ENCODE measurements at places on chromosomes 11 and 22.

- peak; percentile 76 for DNase-seq
Measured at GRCh38 chr22:30305519-30305905, 16.2 kb upstream of the CASTOR1 start.

GRCh38 chr11:44475114-44475686 lies 90.3 kb upstream of the CD82 start:
- DNase-seq = no peak

DNA sequence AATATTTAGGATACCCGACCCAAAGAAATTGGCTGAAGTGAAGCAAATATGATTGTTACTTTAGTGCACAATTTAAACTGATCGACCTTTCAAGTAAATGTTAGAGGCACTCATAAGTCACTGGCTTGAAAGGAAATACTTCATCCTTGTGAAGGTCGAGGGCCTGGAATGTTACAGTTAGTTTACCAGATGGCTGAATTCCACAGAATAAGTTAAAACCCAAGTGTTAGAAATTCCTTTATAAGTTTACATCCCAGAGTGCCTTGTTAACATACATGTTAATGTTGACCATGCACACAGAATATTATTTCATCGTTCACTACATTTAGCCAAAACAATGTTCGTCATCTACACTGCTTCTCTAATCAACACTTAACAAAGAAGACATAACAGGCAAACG lies 235.5 kb upstream of the ANO3 start:
- DNase-seq = no peak

GRCh38 chr22:44220727-44221680 lies 40.3 kb downstream of the PARVG start:
- DNase-seq = no peak

- peak; percentile 81 for DNase-seq
Measured at GRCh38 chr11:117604336-117604995, 192.6 kb downstream of the DSCAML1 start.

DNA sequence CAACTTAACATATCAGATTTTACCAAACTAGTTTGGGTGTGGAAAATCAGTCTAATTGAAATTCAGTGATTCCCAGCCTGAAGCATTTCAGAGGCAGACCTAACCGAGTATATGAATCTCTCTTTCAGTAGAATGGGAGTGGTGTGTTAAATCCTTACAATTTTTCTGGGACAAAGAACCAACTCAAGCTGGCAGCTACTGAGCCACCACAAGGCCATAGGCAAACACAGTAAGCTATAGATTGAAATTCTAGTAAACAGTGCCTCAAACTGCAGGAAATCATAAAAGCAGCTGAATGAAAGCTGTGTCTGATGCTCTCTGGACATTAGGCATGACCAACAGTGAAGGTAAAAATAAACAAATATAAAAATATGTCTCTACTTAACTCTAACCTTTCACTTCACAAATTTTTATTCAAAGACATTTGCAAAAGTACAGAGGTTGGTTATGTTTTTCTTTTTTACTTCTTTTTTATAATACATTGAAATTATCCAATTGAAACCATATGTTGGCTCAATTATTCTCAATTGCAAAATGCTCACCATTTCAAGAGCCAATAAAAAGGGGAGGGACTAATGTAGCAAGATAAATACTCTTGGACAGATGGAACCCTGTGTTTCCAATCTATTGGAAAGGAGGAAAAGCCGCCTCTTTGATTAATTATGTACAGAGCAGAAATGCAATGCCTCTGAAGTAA lies 35.8 kb upstream of the FIBIN start:
- no peak for DNase-seq

GRCh38 chr11:65315866-65316226 lies 1.2 kb downstream of the CDC42EP2 start:
- no peak for DNase-seq

GRCh38 chr22:25070956-25071355 lies 118.4 kb downstream of the KIAA1671 start:
- no peak for DNase-seq

- DNase-seq = no peak
Measured at GRCh38 chr11:67062526-67063373, 6.1 kb downstream of the RHOD start.

DNA sequence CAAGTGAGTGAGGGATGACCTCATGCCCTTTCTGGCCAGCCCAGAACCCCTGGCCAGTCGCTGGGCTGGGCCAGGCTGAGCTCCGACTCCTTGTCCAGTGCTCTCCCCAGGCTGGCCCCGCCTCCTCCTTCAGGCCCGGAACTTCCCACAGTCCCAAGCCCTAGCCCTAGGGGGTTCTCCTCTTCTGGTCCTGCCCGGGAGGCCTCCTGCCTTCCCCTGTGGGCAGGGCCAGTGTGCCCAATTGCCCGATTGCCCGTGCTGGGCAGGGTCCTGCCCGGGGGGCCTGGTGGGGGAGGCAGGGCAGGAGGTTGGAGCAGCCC lies 4.2 kb downstream of the TCIRG1 start:
- DNase-seq = no peak

- no peak for DNase-seq
Measured at GRCh38 chr22:45546333-45547015, 43.8 kb downstream of the FBLN1 start.

- DNase-seq = no peak
Measured at GRCh38 chr11:47986742-47987141, 6.4 kb downstream of the PTPRJ start.

DNA sequence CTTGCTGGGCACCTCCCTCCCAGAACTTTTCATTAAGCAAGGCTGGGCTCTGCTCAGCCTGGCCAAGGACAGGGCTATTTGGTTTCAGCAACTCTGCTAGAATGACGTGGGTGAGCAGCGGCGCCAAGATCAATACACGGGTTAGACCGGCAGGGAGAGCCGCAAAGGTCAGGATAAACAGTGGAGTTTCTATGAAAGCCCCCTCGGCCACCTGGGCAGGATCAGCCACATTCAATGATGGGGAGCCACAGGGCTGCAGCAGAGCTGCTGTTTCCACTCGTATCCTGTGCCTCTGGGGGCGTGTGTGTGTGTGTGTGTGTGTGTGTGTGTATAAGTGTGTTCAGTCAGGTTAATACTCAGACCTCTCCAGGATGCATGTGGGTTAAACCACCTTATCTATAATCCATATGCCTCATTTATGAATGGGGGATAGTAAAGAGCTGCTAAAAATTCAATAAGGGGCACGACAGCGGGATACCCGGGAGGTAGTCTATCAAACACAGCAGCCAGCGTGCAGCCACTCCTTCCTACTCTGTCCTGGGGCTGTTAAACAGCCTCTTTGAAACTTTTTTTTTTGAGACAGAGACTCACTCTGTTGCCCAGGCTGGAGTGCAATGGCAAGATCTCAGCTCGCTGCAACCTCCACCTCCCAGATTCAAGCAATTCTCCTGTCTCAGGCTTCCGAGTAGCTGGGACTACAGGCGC lies 34.8 kb downstream of the MYH9 start:
- no peak for DNase-seq

DNA sequence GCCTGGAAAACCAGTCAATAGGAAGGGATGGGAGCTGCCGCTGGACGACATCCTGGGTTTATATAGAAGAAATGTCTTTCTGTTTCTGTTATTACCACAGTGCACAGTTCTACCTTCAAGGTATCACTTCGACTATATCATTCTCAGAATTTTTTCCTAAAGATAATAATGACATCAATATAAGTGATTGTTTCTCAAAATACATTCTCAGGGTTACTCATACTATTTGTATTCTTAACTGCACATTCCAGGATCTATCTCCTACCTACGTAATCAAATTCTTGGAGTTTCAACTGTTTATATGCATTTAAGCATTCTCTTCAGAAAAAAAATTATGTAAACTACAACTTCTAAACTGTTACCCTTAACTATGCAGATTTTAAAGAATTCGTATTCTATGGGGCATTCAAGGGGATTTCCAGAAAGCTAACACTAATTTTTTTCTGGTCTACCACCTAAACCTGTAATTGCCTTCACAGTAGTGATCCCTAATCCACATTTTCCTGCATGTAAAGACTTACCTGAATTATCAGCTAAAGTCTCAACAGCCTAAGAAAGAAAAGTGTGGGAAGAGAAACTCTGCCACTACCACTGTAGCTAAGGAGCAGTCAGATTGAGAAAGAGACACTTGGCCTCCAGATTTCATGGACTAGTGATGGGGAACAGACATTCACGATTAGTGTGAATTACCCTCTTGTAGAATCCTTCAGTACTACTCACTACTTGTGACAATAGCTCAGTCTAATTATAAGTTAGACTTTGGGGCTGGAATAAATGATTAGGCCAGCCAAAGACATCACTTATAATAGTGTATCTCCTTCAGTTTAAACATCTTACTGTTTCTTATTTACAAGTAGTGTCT lies at the start of gene OR51B5:
Gene OR51B5 (minus strand): TSS at position 51 of the 862 bp plus-strand sequence. CDS start 0 bp downstream, at position 51.
- DNase-seq = no peak

- no peak for DNase-seq
Measured at GRCh38 chr11:105179542-105180278, 40.1 kb upstream of the CARD18 start.

GRCh38 chr11:129933891-129934290 lies 38.5 kb upstream of the NFRKB start:
- no peak for DNase-seq

DNA sequence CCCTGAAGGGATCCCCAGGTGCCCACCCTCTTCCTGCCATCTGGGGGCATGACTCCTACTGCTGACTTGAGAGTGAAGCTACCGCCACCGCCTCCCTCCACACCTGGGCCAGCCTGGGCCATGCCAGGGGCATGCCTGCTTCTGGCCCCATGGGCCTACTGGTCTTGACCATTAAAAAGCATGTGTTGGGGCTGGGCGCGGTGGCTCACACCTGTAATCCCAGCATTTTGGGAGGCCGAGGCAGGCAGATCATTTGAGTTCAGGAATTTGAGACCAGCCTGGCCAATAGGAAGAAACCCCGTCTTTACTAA lies 37.7 kb upstream of the CCDC188 start:
- no peak for DNase-seq

GRCh38 chr11:32852207-32852606 lies 22.5 kb downstream of the PRRG4 start:
- no peak for DNase-seq

DNA sequence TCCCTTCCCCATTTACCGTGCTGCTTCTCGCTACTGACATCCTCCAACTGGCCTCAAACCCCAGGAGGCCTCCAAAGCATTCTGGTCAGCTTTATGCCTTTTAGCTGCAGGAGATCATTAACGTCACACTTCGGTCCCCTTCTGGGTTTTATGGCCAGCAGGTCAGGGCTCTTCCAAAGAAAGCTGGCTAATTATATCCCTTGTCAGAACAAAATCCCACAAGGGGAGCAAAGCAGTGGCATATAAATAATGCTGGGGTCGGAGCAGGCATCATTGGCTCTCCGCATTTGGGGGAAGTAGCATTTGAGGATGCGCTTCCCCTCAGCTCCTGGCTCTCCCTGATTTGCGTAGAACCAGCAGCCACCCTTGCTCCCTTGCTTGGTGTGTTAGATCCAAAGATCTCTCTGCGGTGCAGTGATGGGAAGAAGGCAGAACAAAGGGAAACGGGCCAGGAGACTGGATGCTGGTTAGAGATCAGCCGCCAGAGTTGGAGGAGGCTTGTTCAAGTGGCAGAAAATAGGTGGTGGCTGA lies 117.4 kb downstream of the DBX1 start:
- DNase-seq = no peak

DNA sequence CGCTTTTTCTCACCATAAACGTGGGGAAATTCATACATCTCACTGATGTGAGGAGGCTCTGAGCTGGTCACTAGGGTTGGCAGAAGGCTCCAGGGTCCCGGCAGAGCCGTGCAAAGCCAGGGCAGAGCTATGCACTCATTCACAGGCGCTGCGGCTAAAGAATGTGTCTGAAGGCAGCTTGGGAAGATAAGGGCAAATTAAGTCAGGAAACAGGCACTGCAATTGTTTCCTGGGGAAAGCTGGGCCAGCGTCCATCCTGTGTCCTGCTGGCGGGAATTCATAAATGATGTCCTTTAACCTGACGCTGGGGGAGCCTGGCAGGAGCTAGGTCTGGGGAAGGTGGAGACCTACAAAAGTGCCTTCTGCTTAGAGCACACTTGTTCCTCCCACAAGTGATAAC lies 27.6 kb downstream of the PKNOX2 start:
- no peak for DNase-seq

GRCh38 chr11:111641339-111642015 lies 39.2 kb downstream of the SIK2 start:
- no peak for DNase-seq

DNA sequence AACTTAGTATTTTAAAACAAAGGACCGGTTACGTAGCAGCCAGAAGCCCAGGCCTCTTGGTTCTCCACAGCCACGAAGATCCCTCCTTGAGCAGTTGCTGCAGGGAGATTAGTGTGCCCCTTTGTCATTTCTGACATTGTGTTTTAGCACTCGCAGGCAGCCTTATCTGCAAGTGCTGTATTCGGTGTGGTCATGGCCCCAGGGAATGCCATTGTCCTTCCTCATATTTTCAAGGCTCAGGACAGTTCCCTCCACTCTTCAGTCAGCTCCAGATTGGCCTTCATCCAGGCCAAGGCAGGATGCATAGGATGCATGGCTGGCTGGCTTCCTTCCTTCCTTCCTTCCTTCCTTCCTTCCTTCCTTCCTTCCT lies 88.5 kb downstream of the ZBTB16 start:
- DNase-seq = no peak

DNA sequence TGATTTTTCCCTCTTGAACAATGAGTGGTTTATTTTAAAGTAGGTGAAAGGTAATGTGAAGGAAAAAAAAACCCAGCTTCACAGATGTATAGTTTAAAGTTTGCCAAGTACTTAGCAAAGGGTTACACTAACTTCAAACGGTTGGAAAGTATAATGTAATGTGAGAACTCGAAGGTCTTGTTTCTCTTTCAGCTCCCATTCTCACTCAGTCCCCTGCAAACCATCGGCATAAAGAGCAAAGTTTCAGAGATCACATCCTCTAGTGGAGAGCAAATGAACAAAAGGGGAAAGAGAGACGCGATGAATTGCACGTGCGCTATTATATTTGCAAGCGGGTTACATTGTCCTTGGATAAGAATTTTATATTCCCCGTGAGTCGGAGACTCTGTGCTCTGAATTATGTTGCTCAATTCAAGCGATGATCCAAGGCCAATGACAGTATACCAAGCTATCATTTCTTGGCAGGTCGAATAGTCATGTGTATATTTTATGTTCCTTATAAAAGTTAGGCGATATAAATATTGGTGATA lies 37.6 kb upstream of the BIRC3 start:
- no peak for DNase-seq

- DNase-seq = no peak
Measured at GRCh38 chr22:17665854-17666253, 27.3 kb downstream of the BCL2L13 start.

GRCh38 chr22:31631436-31631835 lies 30.6 kb downstream of the PISD start:
- no peak for DNase-seq
